ENCODE measurements at places on chromosomes 7 and 10.

DNA sequence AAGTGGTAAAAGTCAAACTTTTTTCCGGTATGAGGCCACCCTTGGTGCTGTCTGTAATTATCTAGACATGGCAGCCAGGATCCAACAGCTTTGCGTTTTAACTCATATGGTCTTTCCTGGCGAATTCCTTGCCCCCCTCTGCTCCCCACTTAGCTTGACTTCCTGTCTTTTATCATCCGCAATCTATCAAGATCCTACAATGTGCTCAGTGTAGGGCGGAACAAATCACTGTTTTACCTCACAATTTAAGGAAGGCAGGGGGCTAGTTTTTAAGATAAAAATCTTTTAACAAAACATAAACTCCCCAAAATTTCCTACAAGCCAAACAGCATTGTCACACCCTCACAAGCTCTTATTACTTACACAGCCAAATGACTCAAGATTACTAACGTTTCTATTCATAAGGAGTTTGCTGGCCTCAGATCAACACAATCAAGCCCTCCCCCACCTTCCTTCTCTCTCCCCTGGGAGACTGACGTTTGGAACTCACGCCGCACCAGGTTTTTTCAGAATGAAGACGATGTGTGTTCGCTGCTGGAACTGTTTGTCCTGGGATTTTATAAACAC is 1.3 kb upstream of the CDK14 start:
- DNase-seq = no peak

GRCh38 chr10:104681485-104681884 is 40.4 kb downstream of the SORCS3 start:
- no peak for DNase-seq

- DNase-seq = no peak
These were observed 6.7 kb downstream of the LAMB1 start for GRCh38 chr7:107996072-107996882.

DNA sequence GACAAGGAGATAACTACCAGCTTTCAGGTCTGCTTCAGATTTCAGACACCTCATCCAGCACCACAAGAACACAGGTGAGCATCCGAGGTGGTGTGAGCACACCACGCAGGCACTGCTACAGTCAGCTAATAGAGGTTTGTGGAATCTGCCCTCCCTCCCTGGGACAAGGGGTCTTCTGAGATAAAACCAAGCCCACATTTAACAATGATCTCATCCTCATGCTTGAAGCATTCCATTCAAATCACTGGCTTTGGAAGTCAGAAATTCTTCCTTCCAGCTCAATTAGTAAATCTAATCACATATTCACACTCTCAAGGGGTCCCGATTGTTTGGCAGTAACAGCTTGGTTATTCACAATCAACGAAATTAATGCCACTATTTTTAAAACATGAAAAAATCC is 331.4 kb downstream of the ELMO1 start:
- DNase-seq = no peak

DNA sequence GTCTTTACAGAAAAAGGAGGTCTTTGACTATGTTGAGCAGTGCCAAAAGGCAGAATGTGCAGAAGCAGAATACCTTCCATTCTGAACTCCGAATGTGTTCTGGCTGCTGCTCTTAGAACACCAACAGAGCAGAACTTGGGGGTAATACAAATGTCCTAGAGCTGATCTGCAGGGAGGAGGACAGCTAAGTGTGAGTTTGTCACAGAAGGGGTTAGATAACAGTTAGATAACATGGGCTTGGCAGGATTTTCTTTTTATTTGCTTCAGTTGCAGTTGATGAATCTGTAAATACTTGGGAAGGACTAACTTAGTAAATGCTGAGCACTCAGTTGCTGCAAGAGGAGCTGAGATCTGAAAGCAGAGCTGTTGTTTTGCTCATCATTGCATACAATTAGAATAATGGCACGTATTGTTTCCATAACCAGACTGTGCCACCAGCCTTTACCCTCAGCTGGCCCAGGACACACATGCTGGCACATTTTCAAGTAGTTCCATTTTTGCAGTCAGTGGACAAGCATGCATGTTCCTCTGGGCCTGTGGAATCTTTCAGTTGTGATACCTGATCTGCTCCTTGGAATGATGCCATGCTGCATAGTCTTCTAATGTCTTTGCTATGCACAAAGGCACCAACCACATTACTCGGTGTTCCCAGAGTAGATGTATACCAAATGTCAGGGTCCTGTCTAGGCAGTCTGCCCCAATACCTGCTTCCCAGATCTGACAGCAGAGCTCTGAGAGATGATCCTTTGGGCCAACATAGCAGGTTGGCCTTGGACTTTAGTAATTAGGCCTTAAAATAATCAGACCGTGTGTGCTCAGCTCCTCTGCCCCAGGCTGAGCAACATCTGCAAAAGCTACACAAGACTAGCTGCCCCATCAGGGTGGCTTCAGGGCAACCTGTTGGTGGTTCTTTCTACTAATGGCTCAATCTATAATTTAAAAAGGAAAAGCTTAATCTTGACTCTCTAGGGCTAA is 55.7 kb downstream of the GSDME start:
- DNase-seq = no peak

- DNase-seq = no peak
These were observed 123.4 kb downstream of the DYNC2I1 start for GRCh38 chr7:158979635-158980351.

GRCh38 chr7:44208085-44208484 is 7.3 kb downstream of the YKT6 start:
- DNase-seq = no peak

DNA sequence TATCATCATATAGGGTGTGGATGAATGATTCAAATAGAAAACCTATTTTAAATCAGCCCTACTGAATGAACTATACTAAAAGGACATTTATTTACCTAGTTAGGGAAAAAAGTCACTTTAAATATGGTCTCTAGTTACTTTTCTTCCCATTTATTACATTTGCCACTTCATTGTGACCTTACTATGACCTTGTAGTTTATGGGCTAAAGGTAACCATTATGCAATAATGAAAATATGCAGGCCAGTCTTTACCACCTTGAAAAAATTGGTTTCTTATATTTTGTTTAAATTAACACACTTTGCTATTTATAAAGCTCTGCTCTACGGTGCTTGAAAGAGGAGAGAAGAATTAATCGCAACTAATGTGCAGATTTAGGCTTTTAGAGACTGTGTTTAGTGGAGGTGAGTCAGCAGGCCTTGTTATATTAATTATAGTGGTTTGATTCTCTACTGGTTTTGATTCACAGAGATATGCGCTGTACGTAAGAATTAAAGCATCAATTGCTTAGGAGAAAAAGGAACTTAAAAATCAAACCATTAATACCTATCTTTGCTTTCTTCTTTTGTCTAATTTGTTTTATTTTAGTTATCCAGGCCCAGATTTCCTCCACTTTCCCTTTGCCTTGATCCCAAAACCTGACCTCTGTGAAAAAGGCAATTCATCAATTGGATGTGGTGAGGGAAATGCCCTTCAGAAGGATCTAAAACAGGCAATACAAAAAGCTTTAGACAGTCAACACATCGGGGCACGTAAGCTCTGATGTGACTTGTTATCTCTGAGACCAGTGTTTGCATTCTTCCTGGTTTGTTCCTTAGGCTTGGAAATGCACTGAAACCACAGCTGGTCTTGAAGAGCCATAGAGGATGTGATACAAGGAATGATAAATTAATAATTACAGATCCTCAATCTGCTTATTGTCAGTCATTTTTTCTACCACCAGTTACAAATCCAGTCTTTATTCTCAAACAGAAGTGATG is 141.2 kb upstream of the HDAC9 start:
- no peak for DNase-seq

DNA sequence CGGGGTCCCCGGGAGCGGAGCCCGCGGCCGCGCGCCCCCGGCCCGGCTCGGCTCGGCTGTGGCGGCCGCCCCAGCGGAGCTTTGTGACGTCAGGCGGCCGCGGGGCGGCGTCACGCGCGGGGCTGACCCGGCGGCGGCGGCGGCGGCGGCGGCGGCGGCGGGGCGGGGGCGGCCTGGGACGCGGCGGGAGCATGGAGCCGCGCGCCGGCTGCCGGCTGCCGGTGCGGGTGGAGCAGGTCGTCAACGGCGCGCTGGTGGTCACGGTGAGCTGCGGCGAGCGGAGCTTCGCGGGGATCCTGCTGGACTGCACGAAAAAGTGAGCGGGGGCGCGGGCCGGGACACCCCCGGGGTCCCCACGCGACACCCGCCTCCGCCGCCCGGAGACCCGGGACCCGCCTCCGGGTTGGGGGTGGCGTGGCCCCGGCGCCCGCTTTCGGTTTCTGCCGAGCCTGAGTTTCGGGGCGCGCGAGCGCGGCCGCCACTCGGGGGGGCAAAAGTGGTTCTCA is at the start of gene PWWP2B:
PWWP2B (plus strand) TSS at position 165 of the 506 bp plus-strand sequence; CDS start at position 192, 27 bp downstream.
- no peak for DNase-seq

Data from cortex of kidney (tissue), 1 donor.